Stimulated activated memory B cell treated with anti-CD40 and anti-IgM and Interleukin-4, amounts not matched to agents 10 μg/mL and 1 μg/mL and 100 μg/mL, for 72 hours (primary cell): ENCODE measurements at places on chromosomes 2 and 18.

GRCh38 chr2:7900593-7900992, 781.3 kb upstream of the ID2 start:
- no peak overlapping the region for H3K27ac ChIP-seq
- H3K36me3 ChIP-seq: no peaks in the 10 kb centered on the region
- no peak for ATAC-seq
- peaks cover 71% of the 10 kb centered on the region for H3K27me3 ChIP-seq

GRCh38 chr2:155895016-155895415, 437.5 kb downstream of the NR4A2 start:
- no peak for ATAC-seq
- no peaks in the 10 kb centered on the region for H3K27me3 ChIP-seq
- no peak overlapping the region for H3K27ac ChIP-seq
- no peak overlapping the region for H3K4me3 ChIP-seq
- no peaks in the 10 kb centered on the region for H3K4me1 ChIP-seq

DNA sequence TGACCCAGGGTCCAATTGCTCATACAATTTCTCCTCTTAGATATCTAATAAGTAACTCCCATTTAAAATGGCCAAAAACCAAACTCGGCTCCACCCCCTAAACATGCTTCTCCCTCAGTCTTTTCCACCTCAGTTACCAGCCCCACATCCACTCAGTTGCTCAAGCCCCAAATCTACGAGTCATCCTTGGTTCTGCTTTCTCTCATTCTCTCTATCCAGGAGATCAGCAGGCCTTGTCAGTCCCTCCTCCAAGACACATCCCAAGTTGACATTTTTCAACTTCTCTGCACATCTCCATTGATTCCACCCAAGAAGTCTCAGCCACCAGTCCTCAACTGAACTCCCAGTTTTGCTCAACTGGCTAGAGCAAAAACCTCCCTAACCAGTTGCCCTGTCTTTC, 40.5 kb upstream of the RTN4 start:
- H3K27ac ChIP-seq: no peak overlapping the region
- H3K27me3 ChIP-seq: no peaks in the 10 kb centered on the region
- H3K4me1 ChIP-seq: no peaks in the 10 kb centered on the region
- H3K4me3 ChIP-seq: no peak overlapping the region
- no peaks in the 10 kb centered on the region for H3K36me3 ChIP-seq
- no peak for ATAC-seq

DNA sequence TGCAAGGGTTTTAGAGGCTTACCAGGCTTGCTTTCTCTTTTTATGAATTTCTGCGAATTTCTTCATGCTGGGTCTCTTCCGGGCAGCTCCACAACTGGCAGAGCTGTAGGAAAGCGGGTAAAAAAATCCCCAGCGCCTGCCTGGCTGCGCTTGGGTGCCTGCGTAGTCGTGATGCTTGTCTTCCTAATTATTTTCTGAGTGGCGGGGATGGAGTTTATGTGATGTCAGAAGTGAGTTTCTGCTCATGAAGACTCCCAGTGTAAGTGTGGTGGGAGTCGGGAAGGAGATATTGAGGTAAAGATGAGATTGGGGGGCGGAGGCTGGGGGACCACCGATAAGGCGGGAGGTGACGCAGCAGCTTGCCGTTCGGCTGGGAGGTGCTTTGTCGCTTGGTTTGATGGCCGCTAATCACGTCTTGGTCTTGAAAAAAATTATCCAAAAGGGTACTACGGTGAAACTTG, 229.8 kb downstream of the LDLRAD4 start:
- peak overlapping the region; percentile 63 for H3K4me3 ChIP-seq
- peak overlapping the region; percentile 77 for H3K27ac ChIP-seq
- H3K4me1 ChIP-seq: peaks cover 13% of the 10 kb centered on the region
- no peaks in the 10 kb centered on the region for H3K36me3 ChIP-seq

- ATAC-seq: no peak
- peaks cover 9% of the 10 kb centered on the region for H3K27me3 ChIP-seq
- H3K27ac ChIP-seq: no peak overlapping the region
- no peaks in the 10 kb centered on the region for H3K36me3 ChIP-seq
- no peak overlapping the region for H3K4me3 ChIP-seq
Measured at GRCh38 chr2:194166818-194167217, 1490.2 kb upstream of the SLC39A10 start.

DNA sequence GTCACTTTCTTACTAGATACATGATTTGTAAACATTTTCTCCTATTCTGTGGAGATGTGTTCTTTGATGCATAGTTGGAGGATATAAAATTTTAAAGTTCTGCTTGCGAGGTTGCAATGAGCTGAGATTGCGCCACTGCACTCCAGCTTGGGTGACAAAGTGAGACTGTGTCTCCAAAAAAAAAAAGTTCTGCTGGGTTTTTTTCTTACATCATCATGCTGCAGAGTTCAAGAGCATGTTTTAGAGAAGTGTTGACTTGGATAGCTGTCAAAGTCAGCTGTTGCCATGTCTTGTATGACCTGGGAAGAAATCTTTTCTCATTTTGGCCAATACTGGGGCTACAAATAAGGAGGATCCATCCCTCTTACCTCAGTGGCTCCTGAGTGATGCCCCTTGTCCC, 71.3 kb downstream of the UGGT1 start:
- H3K4me1 ChIP-seq: peaks cover under 1% of the 10 kb centered on the region
- no peaks in the 10 kb centered on the region for H3K27me3 ChIP-seq
- H3K4me3 ChIP-seq: no peak overlapping the region
- no peak overlapping the region for H3K27ac ChIP-seq

- H3K27ac ChIP-seq: peak overlapping the region; percentile 77
- peaks cover 77% of the 10 kb centered on the region for H3K4me1 ChIP-seq
- no peaks in the 10 kb centered on the region for H3K36me3 ChIP-seq
Measured at GRCh38 chr2:136281281-136282114, 163.5 kb upstream of the CXCR4 start.

DNA sequence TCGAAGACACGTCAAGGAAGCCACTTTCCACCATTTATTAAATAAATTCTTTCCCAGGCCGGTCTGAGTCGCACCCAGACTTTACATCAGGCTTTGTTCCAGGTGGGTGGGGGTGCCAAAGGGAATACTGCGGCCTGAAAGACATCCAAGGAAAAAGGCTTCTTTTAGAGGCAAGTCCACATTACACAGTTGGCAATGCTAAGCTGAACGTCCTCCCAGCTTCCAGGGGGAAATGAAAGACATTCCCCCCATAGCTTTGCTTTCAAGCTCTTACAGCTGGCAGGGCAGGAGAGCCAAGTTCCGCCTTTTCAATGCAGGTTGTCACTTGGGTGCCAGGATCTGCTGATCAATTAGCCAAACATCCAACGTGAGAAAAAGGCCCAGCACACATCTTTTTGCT, 36.5 kb upstream of the PTPN4 start:
- H3K4me1 ChIP-seq: no peaks in the 10 kb centered on the region
- H3K27me3 ChIP-seq: peaks cover 10% of the 10 kb centered on the region
- H3K36me3 ChIP-seq: no peaks in the 10 kb centered on the region
- no peak overlapping the region for H3K27ac ChIP-seq
- no peak for ATAC-seq

- peaks cover 9% of the 10 kb centered on the region for H3K27me3 ChIP-seq
- no peak overlapping the region for H3K27ac ChIP-seq
- ATAC-seq: no peak
- H3K4me3 ChIP-seq: no peak overlapping the region
Measured at GRCh38 chr2:1925928-1926327, 181.6 kb upstream of the PXDN start.

GRCh38 chr2:32289165-32289999, 11.7 kb downstream of the YIPF4 start:
- H3K4me1 ChIP-seq: peaks cover 19% of the 10 kb centered on the region
- H3K27ac ChIP-seq: no peak overlapping the region
- H3K27me3 ChIP-seq: no peaks in the 10 kb centered on the region

GRCh38 chr2:169946092-169946491, 118.8 kb downstream of the UBR3 start:
- ATAC-seq: no peak
- peaks cover 41% of the 10 kb centered on the region for H3K36me3 ChIP-seq
- no peak overlapping the region for H3K4me3 ChIP-seq
- H3K4me1 ChIP-seq: no peaks in the 10 kb centered on the region
- H3K27ac ChIP-seq: no peak overlapping the region

- no peaks in the 10 kb centered on the region for H3K36me3 ChIP-seq
- H3K27me3 ChIP-seq: no peaks in the 10 kb centered on the region
- no peak for ATAC-seq
- H3K4me1 ChIP-seq: no peaks in the 10 kb centered on the region
Measured at GRCh38 chr2:78864205-78864604, 161.3 kb upstream of the REG3G start.

DNA sequence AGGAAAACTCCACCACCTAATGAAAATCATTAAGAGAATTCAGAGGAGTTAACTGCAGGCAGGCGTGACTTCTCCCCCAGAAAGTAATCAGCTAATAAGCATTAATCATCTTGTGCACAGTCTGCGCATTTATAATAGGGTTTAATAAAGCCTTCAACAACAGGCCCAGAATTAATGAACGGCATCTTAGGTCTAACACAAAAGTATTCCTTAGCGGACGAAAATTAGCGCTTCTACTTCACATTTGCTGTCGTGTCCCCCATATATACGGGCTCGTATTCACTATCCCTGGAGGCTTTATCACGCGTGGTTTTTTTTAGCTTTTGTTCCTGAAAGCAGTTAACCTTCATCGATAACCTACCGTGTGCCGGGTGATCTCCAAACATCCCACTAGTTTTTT, 1.8 kb downstream of the ATP8B1 start:
- peak overlapping the region; percentile 35 for H3K27ac ChIP-seq
- H3K27me3 ChIP-seq: peaks cover 48% of the 10 kb centered on the region
- peaks cover 26% of the 10 kb centered on the region for H3K4me1 ChIP-seq
- no peak for ATAC-seq
- peak overlapping the region; percentile 84 for H3K4me3 ChIP-seq

DNA sequence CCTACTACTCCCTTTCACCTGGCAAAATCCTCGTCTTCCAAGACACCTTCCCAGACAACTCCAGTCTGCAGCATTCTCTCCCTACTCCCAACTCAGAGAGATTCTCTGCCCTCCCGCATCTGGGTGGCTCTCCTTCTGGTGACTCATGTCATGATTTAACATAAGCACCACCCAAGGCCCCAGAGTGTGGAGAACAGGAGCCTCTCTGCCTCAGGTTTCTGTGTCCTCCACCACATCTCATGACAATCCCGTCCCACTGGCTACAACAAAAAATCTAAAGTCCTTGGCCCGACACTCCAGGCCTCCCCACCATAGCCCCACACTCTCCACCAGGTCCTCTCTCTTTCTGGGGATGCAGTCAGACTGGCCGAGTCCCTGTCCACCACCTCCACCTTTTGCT, 197.1 kb downstream of the BCL11A start:
- H3K4me1 ChIP-seq: peaks cover 91% of the 10 kb centered on the region
- peak overlapping the region; percentile 96 for H3K27ac ChIP-seq
- H3K27me3 ChIP-seq: no peaks in the 10 kb centered on the region

- H3K27me3 ChIP-seq: no peaks in the 10 kb centered on the region
- H3K4me3 ChIP-seq: no peak overlapping the region
- no peak overlapping the region for H3K27ac ChIP-seq
- H3K4me1 ChIP-seq: peaks cover 16% of the 10 kb centered on the region
Measured at GRCh38 chr2:23530909-23531276, 145.9 kb downstream of the KLHL29 start.

GRCh38 chr2:241862775-241863535, 4.3 kb upstream of the PDCD1 start:
- peaks cover 72% of the 10 kb centered on the region for H3K4me1 ChIP-seq
- H3K4me3 ChIP-seq: peak overlapping the region; percentile 4
- ATAC-seq: no peak

DNA sequence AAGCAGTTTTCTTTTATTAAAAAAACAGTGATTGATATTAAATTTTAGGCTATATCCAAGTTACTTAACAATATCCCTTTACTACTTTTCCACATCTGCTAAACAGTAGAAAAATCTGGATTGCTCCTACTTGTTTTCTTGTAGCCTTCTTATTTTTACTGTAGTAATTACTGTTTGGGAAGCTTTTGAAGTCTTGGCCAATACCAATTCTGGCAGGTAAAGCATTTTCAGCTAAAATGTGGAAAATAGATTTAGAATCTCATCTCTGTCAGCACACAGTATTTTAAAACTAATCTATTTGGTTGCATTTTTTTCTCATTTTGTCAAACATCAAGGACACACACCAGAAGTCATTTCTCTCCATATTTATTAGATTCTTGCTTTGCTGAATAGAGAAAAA, 1485.7 kb upstream of the PIK3C3 start:
- no peaks in the 10 kb centered on the region for H3K4me1 ChIP-seq
- no peak for ATAC-seq
- no peak overlapping the region for H3K27ac ChIP-seq
- H3K4me3 ChIP-seq: no peak overlapping the region
- no peaks in the 10 kb centered on the region for H3K27me3 ChIP-seq

GRCh38 chr2:17475286-17475685, 43.0 kb downstream of the RAD51AP2 start:
- no peaks in the 10 kb centered on the region for H3K4me1 ChIP-seq
- H3K27ac ChIP-seq: no peak overlapping the region
- no peaks in the 10 kb centered on the region for H3K36me3 ChIP-seq
- peaks cover 9% of the 10 kb centered on the region for H3K27me3 ChIP-seq

GRCh38 chr2:216796115-216796840, 63.6 kb downstream of the TNP1 start:
- no peak overlapping the region for H3K27ac ChIP-seq
- no peaks in the 10 kb centered on the region for H3K36me3 ChIP-seq
- H3K27me3 ChIP-seq: no peaks in the 10 kb centered on the region
- H3K4me1 ChIP-seq: no peaks in the 10 kb centered on the region
- ATAC-seq: no peak

GRCh38 chr2:226664140-226664539, 135.5 kb downstream of the IRS1 start:
- no peaks in the 10 kb centered on the region for H3K36me3 ChIP-seq
- H3K4me1 ChIP-seq: no peaks in the 10 kb centered on the region
- no peak for ATAC-seq
- H3K27me3 ChIP-seq: peaks cover 33% of the 10 kb centered on the region

DNA sequence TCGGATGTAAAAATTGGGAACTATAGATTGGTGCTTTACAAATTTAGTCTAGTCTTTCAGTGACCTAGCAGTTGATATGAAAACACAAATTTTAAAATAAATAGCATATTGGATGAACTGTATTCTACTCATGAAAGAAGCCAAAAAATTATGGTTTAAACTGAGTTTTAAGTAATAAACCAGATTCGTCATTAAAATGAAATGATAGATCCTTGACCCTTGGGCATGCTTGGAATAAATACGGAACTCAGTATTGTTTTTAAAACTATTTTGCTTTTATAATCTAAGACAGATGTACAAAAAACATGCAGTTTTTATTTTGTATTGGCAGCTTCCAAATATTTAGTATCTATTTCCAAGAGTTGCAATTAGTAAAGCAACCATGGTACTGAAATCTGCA, 34.6 kb upstream of the TBR1 start:
- no peaks in the 10 kb centered on the region for H3K4me1 ChIP-seq
- no peaks in the 10 kb centered on the region for H3K27me3 ChIP-seq

GRCh38 chr2:124485659-124486058, 460.6 kb downstream of the CNTNAP5 start:
- no peaks in the 10 kb centered on the region for H3K27me3 ChIP-seq
- H3K27ac ChIP-seq: no peak overlapping the region
- H3K4me1 ChIP-seq: no peaks in the 10 kb centered on the region
- no peak for ATAC-seq

- peaks cover 14% of the 10 kb centered on the region for H3K27me3 ChIP-seq
Measured at GRCh38 chr2:189498205-189498604, 56.9 kb downstream of the WDR75 start.

GRCh38 chr2:53087262-53087873, 680.2 kb upstream of the CHAC2 start:
- no peak overlapping the region for H3K4me3 ChIP-seq
- no peak for ATAC-seq
- H3K27ac ChIP-seq: no peak overlapping the region
- H3K4me1 ChIP-seq: no peaks in the 10 kb centered on the region
